AG09309 (cell line): ENCODE measurements at places on chromosomes 2 and 18.

- no peak for DNase-seq
These were observed 34.8 kb downstream of the PPP1R1C start for GRCh38 chr2:182020286-182021070.

DNA sequence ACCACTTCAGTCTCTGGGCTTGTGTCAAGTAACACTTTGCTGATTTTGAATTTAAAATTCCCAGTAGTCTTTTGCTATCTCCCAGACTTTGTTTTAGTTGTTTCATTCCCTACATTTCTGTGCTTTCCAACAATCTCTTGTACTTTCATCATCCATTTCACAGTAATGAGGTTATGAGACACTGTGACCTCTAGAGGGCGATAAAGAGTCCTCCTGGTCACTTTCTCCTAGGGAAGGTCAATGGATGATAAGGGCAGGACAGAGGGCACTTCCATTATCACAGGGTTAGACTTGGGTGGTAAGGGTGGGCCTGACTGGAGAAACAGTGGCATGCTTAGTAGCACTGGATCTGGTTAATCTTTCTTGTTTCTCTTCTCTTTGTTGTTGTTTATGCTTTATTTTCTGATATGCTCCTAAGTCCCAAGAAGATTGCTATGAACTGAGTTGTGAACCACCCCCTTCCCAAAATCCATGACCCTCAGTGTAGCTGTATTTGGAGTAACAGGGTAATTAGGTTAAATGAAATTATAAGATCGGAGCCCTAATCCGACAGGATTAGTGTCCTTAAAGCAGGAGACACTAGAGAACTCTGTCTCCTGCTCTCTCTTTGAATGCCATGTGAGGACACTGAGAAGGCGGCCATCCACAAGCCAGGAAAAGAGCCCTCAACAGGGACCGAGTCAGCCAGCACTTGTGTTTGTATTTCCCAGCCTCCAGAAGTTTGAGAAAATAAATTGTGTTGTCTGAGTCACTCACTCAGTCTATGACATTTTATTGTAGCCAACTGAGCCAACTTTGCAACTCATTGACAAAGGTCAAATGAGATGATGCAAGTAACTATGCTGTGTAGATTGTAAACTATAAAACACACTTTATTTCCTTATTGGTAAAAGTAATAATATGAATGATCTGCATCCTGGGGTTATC lies 779.2 kb downstream of the CNTNAP5 start:
- no peak for DNase-seq

- no peak for DNase-seq
These were observed 41.4 kb upstream of the STON1 start for GRCh38 chr2:48488545-48488944.

DNA sequence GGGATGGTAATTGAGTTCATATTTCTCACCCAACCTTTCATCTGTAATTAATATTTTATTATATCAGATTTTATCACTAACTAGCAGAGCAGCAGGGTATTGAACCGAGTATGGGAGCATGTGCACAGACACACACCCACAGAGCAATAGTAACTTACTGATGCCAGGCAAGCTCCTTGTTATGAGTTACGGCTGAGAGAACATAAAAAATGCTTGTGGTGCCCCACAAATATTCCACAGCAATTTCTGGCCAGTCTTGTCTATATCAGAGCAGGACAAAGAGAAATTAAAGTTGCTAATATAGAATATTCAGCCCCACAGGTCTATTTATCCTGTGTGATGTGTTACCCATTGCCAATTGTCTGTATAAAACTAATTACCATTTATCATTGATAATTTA lies 501.8 kb upstream of the RAB12 start:
- no peak for DNase-seq

GRCh38 chr2:99677814-99678213 lies 188.0 kb upstream of the REV1 start:
- DNase-seq, result no peak

DNA sequence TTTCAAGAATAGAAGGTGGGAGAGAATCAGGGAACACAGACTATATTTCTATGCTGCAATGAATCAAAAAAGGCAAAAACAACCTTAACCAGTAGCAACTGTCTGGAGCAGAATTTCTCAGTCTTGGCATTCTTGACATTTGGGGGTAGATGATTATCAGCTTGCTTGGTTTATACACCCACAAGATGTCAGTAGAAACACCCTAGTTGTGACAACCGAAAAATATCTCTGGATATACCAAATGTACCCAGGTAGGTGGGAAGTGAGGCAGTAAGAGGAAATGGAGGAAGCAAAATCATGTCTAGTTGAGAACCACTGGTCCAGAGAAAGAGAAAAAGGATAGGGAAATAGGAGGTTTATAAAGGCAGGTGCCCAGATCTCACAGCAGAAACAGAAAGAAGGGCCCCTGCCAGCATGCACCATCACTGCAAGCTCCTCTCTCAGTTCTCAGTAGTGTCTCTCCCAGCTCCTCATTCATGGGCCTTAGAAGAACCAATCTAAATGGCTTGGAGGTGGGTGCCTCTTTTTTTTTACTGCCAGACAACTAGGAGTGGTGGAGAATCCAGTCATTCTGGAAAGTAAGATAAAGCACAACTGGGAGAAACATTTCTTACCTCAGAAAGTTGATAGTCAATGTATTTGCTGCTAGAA lies 50.4 kb downstream of the MBD2 start:
- no peak for DNase-seq

DNA sequence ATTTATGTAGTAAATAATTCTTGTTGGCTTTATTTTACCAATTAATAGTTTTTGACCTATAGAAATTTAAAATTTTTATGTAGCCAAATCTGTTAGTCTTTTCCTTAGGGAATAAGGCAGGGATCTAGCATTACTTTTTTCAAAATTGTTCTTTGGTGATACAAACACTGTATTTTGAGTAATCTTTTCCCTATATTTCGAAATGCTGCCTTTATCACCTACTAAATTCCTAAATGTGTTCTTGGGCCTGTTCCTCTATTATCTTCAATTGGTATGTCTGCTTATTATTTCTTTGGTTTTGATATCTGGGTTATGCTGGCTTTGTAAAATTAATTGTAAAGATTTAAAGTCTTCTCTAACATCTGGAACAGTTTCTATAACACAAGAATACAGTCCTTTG lies 87.5 kb downstream of the DYSF start:
- no peak for DNase-seq

- no peak for DNase-seq
These were observed 4.6 kb downstream of the TTR start for GRCh38 chr18:31596081-31596872.

DNA sequence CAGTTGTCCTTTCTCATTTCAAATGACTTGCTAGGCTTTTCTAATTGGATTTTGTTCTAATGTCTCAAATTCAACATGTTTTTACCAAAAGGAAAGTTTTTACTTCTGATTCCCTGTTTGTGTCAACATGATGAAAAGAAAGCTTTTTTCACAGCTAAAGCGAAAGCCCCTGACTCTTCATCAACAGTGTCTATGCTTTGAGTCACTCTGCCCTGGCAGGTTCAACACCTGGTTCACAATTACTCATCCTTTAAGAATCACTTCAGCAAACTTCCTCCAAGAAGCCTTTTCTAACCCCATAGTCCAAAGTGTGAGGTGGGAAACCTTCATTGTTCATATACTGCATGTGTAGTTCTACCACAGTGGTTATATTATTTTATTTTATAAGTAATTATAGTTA lies 7.6 kb upstream of the DSG2 start:
- DNase-seq, result no peak

DNA sequence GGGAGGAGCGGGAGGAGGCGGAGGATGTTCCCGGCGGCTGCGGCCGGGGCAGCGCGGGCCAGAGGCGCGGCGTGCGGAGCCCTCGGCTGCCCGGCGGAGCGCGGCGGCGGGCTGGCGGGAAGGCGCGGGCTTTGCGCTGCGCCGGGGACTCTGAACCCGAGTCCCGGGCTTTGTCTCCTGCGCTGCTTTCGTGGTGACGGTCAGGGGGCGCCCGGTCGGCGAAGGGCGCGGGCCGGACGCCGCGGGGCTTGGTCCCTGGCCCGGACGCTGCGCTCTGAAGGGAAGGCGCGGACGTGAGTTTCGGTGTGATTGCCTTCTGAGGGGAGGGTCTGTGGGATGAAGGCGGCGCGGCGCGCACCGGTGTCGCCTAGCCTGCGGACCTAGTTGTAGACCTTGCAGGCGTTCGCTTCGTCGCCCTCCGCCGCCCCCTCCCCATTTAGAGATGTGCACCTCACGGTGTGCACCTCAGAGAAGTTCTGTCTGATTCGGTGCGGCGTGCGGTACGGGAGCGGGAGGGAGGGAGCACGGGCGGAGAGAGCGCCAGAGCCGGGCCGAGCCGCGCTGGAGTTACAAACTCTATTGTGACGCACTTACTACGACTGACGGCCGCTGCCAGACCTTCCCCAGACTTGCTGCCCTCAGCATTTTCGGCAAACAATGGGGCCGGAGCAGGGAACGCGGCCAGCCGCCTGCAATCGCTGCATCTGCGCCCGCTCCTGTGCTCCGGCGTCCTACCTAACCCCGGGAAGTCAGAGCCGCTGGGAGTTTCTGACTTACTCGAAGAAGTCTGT lies 2.1 kb downstream of the BCL2L11 start:
- peak; percentile 28 for DNase-seq

GRCh38 chr2:204611017-204611631 lies 65.8 kb downstream of the PARD3B start:
- no peak for DNase-seq

GRCh38 chr2:201964631-201965206 lies 68.9 kb upstream of the FZD7 start:
- DNase-seq, result no peak

DNA sequence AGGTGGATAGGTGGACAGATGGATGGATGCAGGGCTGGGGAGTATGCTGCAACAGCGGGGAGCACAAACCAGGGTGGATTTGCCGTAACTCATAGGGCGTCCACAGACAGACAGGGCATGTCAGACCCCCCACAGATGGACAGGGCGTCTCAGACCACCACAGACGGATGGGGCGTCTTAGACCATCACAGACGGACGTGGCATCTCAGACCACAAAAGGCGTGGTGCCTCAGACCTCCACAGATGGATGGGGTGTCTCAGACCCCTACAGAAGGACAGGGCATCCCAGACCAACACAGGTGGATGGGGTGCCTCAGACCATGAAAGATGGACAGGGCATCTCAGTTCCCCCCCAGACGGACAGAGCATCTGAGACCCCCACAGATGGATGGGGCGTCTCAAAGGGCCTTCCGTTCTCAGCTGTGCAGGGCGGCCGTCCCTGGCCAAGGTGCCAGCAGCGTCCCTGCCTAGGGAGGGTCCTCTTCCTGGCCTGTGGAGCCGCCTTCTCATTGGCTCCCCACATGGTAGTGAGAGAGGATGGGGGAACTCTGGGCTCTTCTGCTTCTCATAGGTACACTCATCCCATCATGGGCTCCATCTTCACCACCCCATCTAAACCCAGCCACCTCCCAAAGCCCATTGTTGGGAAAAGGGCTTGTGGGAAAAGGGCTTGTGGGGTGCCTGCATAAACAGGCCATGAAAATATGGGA lies 2.1 kb downstream of the ANKMY1 start:
- no peak for DNase-seq

GRCh38 chr2:44886414-44886813 lies 55.1 kb upstream of the SIX3 start:
- DNase-seq, result no peak

- DNase-seq, result no peak
These were observed 24.3 kb downstream of the COA5 start for GRCh38 chr2:98583816-98584618.

GRCh38 chr2:234606896-234607295 lies 110.0 kb upstream of the ARL4C start:
- no peak for DNase-seq

DNA sequence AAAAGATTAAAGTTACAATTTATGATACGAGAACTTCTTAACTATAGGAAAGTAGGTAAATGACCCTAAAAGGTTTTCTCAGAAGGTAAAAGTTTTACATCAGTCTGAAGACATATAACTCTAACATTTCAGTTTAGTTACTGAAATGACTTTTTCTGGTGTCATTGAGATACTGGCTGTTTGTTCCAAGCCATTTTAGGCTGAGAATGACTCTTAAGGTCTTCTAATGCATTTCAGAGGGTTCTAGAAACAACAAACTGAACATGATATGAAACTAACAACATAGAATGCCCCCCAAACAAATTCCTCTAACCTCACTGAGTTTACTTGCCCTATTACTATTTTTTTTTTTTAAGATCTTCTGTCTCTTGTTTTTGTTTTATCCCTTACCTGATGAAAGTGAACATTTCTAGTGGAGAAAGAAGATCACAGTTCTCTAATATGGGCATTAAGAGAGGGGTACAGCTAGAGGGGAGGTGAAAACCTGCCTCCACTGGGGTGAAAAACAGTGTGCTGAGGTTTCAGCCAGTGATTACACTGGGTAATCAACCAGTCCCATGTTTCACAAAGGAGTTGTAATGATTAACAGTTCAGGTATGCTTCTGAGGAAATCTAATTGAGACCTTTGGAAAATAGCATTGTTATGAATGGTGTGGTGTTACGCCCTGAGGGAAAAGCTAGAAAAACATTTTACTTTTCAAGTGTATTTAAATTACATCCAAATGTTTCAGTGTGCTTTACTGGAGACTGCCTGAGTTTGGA lies 11.2 kb downstream of the NABP1 start:
- peak; percentile 80 for DNase-seq

- DNase-seq, result no peak
These were observed 46.7 kb upstream of the STK17B start for GRCh38 chr2:196218106-196218505.

GRCh38 chr2:3075991-3076340 lies 301.7 kb downstream of the EIPR1 start:
- DNase-seq, result no peak

GRCh38 chr2:12262681-12263436 lies 453.9 kb upstream of the TRIB2 start:
- no peak for DNase-seq

DNA sequence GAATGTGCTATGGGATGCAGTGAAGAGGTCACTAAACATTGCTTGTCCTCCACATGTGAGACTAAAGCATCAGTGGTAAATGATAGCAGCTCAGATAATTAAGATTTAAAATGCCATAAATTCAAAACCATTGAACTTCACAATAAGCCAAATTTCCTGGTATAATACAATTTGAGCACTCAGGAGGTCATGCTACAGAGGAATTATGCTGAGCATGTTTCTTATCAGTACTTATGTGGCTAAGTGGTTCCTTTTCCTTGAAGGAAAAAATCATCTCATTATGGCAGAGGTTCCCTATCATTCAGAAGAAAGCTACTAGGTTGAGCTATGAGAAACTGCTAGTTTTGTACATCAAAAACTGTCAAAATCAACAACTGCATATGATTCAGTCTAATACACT lies 156.6 kb downstream of the AGPS start:
- DNase-seq, result no peak

DNA sequence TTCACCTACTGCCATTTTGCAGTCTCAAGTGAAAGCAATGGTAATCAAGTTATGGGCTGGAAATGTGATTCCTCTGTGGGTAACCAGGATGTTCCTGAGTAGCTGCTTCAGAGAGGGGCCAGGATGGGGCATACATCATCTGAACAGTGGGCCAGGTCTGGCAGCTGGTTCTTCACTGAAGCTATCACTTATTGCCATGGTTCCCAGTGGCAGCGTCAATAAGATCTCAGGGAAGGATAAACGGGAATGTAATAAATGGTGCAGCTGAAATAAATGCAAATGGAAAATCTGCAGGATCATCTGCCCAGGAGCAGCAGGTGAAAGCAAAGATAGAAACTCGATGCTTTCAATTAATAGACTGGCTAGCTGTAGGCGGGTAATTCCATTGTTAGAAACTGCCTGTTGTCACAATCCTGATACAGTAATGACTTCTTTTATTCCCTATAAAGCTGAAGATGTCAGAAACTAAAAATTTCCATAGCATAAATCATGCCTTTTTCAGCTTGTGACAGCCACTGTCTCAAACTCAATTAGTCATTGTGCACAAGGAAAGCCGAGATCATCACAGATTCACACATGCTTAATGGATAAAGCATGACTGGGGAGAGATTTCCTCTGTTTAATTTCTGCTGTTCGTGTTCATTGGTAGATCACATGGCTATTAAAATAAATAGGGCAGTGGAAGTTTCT lies 56.2 kb upstream of the CCDC85A start:
- no peak for DNase-seq
